HuH-7.5 (cell line): ENCODE measurements at places on chromosomes 1 and 21.
A peak's percentile ranks its signal among the peaks of the same experiment; 100 is the strongest.

DNA sequence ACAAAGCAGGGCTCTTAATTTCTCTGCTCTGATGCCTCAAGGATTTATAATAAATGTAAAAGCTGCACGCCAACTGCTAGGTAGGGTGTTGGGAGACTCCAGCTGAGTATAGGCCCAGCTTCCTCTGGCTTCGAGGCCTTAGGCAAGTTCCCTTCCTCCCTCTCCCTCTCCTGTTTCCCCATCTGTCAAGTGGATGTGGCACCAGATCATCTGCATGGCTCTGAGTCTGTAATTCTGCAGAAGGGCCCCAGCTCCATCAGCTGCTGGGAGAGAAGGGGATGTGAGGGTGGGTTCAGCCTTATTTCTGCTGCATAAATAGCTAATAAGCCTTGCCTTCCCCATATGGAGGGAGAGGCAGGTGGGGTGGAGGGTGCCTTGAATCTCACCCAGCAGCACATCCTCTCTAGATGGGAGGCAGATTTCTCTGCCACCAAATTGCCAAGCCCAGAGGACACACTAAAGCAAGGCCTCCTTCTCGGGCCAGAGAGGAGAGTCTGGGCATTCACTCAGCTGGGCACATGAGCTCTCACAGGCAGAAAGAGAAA lies 3.8 kb downstream of the TRIM62 start:
- no peak for DNase-seq

- DNase-seq = no peak
These were observed 63.3 kb upstream of the LRRC8D start for GRCh38 chr1:89757532-89757931.

- DNase-seq = no peak
These were observed 10.0 kb upstream of the GJB3 start for GRCh38 chr1:34770891-34771504.

GRCh38 chr1:73910466-73910865 lies 287.5 kb downstream of the LRRIQ3 start:
- no peak for DNase-seq

DNA sequence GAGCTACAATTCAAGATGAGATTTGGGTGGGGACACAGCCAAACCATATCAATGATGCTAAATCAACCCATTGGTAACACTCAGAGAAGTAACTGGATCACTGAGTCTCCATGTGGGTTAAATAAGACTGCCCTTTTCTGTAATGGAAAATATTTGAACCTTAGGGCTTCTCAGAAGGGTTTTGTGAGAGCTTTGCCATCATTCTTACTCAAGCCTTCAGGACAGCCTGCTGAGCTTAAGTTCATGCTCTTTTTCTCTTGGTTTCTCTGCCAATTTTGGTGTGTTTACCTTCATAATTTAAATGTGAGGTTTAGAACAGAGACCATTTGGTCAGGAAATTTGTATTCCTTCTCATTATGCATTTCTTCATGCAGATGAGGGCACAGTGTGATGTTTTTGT lies 74.7 kb downstream of the DISC1 start:
- no peak for DNase-seq

GRCh38 chr1:93033785-93034184 lies 45.3 kb upstream of the MTF2 start:
- no peak for DNase-seq

- DNase-seq = no peak
These were observed 518.9 kb upstream of the NR5A2 start for GRCh38 chr1:199508653-199509052.

DNA sequence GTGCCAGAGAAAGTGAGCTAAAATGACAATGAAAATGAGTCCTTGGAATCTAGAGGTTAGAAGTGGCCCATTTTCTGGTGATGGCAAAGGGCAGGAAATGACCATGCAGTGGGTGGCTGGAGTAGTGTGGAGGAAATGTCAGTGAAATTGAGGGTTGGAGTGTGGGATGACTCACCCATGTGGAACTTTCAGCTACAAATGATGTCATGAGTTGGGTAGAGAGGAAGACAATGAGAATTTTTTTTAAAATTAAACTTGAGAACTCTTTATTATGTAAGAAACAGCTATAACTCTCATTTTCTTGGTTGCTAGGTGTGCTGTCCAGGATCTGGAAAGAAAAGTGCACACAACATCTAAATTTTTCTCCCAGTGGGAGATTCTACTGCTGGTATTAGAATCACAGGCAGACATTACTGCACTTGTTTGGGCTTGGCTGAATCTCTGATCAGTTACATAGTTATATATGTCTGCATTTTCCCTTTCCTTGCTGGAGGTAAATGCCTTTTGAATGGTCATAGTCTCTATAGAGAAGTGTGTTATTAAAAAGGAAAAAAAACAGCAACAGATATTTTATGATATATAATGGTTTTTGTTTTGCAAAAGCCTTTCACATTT lies 56.8 kb upstream of the GNG12 start:
- no peak for DNase-seq

GRCh38 chr1:79716447-79716846 lies 709.9 kb upstream of the ADGRL4 start:
- DNase-seq = no peak

DNA sequence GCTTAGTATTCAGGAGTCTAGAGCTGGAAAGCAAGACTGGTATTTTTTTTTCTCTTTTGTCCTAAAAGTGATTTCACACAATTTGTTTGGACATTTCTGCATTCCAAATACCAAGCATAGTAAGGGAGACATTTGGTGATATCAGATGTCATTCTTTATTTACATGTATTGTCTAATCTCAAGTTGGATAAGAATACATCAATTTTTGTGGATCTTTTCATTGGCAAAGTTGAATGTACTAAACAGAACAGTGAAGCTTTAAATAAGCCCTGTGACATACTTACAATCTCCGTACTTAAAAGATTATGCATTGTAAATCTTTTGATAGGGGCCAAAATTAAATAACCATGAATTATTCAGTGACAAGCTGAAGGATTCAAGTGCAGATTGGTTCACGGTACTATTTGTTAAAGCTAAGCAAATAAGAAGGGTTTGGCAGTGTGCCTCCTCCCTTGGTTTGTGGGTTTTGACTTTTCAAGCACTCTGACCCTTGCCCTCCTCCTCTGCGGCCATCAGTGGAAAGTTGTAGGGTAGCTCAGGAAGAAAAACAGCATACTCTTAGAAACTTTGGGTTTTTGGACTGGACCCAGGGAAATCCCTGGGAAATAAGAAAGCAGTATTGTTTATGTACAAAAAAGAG lies 663.7 kb downstream of the ADGRL2 start:
- DNase-seq = peak; percentile 13

- DNase-seq = no peak
These were observed 31.0 kb downstream of the TTC39A start for GRCh38 chr1:51299185-51299885.

DNA sequence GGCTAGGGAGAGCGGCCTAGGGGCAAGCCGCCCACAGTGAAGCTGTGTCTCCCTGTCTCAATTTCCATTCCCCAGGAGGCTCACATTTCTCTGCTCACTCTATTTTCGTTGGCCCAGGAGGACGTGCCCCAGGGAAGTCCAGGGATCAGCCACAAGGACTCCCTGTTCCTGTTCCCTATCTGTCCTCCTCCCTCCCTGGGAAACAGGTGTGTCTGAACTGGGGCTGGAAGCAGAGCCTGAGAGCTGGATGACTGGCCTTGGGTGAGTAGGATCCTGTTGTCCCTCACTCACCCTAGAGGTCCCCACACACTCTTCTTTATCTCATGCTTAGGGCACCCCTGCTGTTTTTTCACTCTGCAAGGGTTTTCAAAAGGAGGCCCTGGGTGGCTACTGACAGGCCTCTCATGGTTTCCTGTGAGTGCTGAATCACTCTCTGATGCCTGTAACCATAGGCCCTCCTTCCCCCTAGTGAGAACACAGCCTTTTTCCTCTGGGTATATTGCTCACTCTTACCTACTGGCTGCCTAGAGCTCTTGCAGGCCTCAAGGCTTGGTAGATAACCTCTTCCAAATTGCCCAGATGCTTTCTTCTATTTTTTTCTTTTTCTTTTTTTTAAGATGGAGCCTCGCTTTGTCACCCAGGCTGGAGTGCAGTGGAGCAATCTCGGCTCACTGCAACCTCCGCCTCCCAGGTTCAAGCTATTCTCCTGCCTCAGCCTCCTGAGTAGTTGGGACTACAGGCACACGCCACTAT lies 3.3 kb upstream of the UTP11 start:
- DNase-seq = no peak

GRCh38 chr1:145961425-145962156 lies 2.8 kb downstream of the ANKRD34A start:
- DNase-seq = peak; percentile 51

- no peak for DNase-seq
These were observed 1.6 kb upstream of the PTPN7 start for GRCh38 chr1:202162047-202162417.

DNA sequence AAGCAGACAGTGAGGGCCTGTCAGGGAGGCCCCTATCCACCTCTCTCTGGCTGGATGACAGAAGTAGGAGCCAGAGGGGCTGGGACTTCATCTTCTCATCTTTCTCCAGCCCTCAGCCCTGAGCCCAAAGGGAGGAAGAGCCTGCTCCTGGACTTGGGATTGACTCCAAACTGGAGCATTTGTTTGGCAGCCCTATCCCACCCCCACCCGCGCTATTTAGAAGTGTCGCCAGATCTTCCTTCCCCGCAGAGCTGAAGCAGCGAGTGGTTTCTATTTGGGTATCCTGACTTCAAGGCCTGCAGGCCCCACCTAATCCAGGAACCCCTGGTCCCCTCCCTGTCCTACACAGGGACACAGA lies 9.6 kb downstream of the NES start:
- DNase-seq = no peak

DNA sequence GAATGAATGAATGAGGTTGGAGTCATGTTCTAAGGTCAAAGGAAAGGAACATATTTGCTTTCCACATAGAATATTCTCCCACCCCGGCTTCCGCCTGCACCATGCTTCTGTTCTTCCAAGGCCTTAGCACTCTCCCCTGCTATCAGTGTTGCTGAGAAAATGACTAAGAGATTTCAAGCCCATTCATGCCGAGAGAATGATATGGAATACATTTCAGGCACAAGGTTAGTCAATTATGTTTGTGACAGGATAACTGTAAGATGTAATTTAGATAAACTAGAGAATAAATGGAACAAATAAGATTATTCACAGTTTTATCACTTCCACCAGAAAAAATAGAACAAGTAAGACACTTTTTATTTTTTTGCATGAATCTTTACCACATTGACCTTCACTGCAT lies 122.6 kb downstream of the PLD5 start:
- no peak for DNase-seq

DNA sequence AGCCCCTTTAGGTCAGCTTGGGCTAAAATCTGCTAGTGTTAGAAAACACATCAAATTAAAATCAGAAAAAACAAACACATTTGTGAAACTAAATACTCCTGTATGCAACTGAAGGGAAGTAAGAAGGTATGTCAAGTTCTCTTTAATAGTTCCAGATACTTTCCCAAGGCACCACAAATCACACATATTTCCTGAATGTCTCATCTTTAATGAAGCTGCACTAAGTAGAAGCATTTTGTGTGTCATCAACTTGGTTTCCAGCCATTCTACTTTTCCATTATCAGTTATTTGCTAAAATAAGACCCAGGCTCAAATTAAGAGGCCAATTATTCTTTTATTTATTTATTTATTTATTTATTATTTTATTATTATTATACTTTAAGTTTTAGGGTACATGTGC lies 34.7 kb downstream of the CRB1 start:
- no peak for DNase-seq

- DNase-seq = no peak
These were observed 383.7 kb downstream of the ZP4 start for GRCh38 chr1:237507005-237507404.

DNA sequence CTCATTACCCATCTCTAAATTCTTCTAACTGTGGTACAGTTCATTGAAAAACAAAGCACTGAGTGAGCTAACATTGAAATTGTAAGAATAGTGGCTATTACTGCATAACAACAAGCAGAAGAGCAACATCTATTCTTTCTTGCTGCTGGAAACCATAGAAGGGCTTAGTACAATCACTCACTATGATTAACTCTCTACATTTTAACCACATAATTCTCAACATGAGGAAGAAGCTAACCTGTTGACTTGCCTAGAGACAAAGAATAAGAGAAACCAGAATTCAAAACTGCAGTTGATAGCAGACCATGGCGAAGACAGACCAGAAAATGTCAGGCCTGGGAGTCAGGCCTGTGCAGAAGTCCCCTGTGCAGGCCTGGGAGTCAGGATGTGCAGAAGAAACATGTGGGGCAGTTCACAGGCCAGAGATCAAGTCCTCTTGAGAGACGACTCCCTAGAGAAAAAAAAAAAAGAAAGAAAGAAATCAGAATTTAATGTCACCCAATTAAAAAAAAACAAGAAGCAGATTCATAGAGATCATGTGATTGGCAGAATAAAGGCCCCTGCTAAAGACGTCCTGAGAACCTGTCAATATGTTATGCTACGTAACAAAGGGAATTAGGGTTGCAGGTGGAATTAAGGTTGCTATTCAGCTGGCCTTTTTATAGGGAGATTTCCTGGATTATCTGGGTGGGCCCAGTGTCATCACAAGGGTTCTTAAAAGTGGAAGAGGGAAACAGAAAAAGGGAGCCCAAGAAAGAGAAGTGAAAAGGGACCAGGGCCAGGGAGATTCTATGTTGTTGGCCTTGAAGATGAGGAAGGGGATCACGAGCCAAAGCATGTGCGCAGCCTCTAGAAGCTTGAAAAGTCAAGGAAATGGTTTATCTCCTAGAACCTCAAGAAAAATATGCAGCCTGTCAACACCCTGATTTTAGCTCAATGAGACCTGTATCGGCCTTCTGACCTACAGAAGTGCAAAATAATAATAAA lies 94.9 kb downstream of the MRPL39 start:
- DNase-seq = no peak

GRCh38 chr1:193417945-193418744 lies 231.7 kb upstream of the B3GALT2 start:
- no peak for DNase-seq

DNA sequence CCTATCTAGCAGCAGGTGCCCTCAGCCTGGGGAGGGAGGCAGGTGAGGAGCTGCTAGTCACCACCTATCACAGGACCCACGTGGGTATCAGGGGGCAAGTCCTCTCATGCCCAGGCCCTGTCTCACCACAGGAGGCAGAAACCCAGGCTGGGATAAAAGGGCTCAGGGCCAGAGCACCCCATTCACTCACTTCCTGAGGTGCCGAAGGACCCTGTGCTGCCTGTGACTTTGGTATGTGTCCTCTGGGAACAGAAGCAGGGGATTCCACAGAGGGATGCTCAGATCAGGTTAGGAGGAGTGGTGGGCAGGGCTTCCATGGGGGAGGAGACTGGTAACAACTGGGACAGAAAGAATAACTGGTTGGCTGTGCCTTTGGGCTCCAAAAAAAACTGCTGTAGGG lies at the start of gene LCE1E:
Gene LCE1E (plus strand): TSS at position 181 of the 400 bp plus-strand sequence. CDS start 1,043 bp downstream, outside the sequence.
- DNase-seq = no peak

DNA sequence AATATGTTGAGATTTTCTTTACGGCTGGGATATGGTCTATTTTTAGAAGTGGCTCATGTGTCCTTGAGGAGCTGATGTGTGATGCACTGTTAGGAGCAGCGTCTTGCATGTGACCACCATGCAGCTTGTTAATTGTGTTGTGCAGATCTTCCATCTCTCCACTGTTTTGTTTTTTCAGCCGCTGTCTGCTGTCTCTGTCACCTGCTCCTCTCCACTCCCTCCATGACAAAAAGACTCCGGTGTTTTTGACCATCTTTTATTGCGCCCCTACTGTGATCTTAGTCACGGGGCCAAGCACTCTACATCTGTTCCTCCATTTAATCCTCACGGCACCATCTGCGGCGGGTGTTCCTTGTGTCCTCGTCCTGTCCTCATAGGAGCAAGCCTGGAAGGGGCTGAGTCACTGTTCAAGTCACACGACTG lies 51.8 kb downstream of the ADARB1 start:
- DNase-seq = no peak

GRCh38 chr1:1783320-1783719 lies 5.0 kb upstream of the NADK start:
- no peak for DNase-seq

GRCh38 chr1:115142616-115143015 lies 53.3 kb upstream of the TSPAN2 start:
- no peak for DNase-seq
